ENCODE measurements at places on chromosomes 16 and 17.

DNA sequence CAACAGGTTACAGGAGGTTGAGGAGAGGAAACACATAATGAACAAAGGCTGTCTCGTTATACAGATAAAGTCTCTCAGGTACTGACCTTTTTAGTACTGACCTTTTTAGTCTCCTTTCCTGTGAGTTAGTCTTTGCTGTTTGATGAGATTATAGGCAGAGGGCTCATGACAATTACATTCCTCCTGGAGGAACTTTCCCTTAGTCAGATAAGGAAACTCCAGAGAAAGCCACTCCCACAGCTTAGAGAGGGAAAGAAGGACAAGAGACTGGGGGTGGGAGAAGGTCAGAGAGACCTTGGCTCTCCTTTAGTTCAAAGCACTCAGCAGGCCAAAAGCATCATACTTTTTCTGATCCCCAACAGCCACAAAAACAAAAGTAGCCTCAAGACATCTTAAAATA lies 15.3 kb upstream of the PSMD7 start:
- DNase-seq: no peak

- DNase-seq: no peak
Measured at GRCh38 chr16:5867250-5867649, 769.7 kb upstream of the EEF2KMT start.

- no peak for DNase-seq
Measured at GRCh38 chr16:5465714-5466113, 368.1 kb upstream of the EEF2KMT start.

- DNase-seq: no peak
Measured at GRCh38 chr16:88331989-88332920, 50.5 kb upstream of the ZNF469 start.

GRCh38 chr16:61834082-61834481 lies 202.2 kb downstream of the CDH8 start:
- no peak for DNase-seq
